K562 (cell line): ENCODE measurements at places on chromosomes 4 and X. TPM values are rescaled to one million over a fixed set of nuclear protein-coding genes. Genes with fewer than 3 reads are reported as not detected.

HTT-AS gene
- polyA plus RNA-seq = not detected in 2 replicates

DNA sequence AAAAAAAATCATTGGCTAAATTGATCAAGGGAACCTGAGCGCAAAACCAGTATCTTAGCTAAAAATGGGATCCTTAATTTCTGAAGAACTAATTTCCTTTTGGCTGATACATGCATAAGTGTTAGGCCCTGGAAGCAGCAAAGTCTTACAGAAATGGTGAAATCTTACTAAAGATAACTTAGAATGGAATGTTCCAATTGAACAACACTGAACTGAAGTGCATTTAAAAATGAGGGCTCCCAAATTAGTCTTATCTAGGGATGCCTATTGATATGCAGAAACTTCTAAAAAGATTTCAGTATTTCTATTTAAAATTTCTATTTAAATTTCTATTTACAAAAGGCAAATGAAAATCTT, 120.7 kb upstream of the BANK1 start:
- no peak for DNase-seq

- DNase-seq = no peak
These were observed 20.8 kb upstream of the FREM3 start for GRCh38 chr4:143721317-143721716.

GRCh38 chr4:38313999-38314561, 349.9 kb upstream of the KLF3 start:
- DNase-seq = peak; percentile 13

DNA sequence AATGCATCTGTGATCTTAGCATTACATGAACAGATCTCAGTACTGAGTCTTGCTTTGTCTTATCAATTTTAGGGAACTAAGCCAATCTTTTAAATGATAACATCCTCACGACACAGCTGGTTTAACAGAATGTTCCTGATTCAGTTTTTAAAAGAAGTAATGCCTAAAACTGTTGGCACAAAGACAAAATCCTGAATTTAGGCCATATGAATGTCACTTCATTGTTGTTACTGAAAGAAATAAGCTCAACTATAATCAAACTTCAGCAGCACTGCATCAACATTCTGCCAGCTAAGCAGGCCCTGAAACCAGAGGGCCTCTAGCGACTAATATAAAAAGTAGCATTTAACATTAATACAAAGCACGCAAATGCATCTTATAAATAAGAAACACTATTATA, 130.6 kb downstream of the FRYL start:
- DNase-seq = no peak

DNA sequence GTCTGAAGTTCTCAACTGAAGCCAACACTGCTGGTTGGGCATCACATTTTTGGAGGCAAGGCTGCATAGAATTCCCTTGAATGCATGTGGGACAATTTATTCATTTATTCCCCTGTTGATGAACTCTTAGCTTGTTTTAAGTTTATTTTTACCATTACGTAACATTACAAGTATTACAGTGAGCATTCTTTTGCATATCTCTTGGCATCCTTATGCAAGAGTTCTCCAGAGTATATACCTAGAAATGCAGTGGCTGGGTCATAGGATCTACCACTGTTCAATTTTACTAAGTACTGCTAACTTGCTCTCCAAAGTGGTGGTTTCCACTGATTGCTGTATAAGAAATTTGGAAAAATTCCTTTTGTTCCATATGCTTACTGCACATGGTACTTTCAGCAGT, 66.5 kb downstream of the UCHL1 start:
- DNase-seq = no peak

NXF2B gene
- 0.80 and 1.8 TPM in 2 replicates for polyA plus RNA-seq

- DNase-seq = no peak
These were observed 69.2 kb downstream of the PTCHD1 start for GRCh38 chrX:23403849-23404248.

CITED1 gene
- 1.8 and 4.1 TPM in 2 replicates for polyA plus RNA-seq

DNA sequence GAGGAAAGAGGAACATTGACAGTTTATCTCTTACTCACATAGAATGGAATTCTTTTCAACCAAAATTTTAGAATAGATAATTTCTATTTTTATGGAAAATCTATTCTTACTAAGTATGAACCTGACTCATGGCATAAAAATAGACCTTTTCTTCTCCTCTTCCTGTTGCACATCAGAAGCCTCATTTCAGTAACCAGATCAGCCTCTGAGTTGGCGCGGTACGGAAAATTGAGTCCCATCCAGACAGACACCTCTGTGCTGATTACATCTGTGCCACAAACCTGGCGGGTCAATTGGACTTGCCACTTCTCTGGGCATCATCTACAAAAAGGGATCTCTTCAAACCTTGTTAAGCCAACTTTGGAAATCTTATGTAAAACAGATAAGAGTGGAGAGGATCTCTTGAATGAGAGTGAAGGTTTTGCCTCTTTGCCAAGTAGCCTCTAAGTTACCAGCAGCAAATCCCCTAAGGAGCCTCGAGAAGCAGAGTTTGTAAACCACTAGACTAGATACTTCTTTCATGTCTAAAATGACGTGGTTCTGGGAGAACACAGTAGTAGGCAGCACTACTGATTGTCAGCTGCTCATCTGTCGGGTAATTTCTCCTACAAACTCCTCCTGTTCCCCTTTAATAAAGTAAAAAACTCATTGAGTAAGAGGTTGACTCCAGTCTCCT, 37.4 kb downstream of the TENM3 start:
- DNase-seq = no peak

PCDH7 gene
- not detected in 2 replicates for polyA plus RNA-seq

GRCh38 chrX:129553619-129554288, 13.7 kb downstream of the OCRL start:
- DNase-seq = no peak

- no peak for DNase-seq
These were observed 110.5 kb upstream of the PAK3 start for GRCh38 chrX:110985470-110985869.

ANXA10 gene
- not detected in 2 replicates for polyA plus RNA-seq

DNA sequence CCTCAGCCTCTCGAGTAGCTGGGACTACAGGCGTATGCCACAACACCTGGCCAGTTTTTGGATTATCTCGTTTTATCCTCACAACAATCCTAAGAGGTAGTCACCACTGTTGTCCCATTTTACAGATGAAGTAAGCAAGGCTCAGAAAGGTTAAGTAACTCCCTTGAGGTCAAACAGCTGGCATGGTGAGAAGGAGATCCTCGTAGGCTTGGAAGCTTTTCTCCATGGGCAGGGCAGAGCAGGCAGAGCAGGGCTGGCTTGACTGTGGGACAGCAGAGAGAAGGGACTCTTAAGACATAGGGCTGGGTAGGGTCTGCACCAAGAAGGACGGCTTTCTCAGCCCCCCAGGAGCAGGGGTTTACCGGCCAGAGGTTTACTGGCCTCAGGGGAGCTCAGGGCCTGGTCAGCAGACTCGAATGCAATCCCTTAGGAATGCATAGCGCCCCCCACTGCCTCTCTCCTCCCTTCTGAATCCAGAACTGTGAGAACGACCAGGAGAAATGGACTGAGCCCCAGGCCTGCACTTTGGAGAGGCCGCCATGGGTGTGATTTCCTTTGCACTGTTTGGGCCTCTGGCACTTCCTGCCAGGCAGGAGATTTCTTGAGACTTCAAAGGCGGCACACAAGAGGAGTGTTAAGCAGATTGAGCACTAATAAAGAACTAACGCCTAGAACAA, 14.0 kb upstream of the CDKN2AIP start:
- DNase-seq = no peak

PFKFB1 gene
- polyA plus RNA-seq = 0.08 TPM in 1 of 2 replicates, not detected in the other

DNA sequence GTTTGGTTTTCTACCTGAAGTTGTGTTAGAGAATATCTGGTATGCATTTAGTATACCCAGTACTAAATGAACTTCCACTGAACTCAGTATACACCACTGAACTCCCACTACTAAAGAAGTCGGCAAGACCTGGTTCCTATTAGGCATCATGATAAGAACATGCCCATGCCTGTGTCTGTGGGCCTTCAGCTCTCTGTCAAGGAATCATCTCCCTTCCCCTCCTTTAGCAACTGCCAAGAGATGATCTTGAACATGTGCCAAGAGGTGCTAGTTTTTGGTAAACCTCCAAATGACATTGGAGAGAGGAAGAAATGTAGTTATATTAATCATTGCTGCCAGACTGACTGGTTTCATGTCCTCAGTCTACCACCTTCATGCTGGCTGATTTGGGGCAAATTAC, 113.2 kb downstream of the ATP10D start:
- DNase-seq = no peak

DNA sequence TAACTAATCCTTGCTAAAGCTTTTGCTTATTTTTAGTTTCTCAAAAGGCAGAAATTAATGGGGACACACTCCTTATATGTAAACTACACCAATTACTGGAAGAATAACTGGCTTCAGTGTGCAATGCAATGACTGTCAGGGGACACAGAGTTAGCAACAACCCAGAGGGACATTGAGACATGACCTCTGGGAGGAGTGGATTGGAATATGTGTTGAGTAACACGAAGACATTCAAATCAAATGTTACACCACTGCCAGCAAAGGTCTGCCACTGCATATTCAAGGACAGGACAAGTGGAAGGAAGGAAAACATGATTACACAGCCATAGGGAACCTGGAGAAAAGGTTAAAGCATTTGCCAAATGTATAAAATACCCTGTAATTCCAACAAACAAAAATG, 240.1 kb upstream of the FSTL5 start:
- DNase-seq = no peak

XAGE1A gene
- polyA plus RNA-seq = 227 and 444 TPM in 2 replicates

HS6ST2 gene
- polyA plus RNA-seq = not detected in 2 replicates

- no peak for DNase-seq
These were observed 7.1 kb downstream of the RASSF6 start for GRCh38 chr4:73613130-73613529.

GRCh38 chrX:13474164-13474516, 95.3 kb upstream of the EGFL6 start:
- DNase-seq = no peak

SLC4A4 gene
- 0.01 and 0.05 TPM in 2 replicates for polyA plus RNA-seq

GRCh38 chrX:46666831-46667230, 92.1 kb downstream of the SLC9A7 start:
- no peak for DNase-seq

FREM3 gene
- not detected in 2 replicates for polyA plus RNA-seq

DNA sequence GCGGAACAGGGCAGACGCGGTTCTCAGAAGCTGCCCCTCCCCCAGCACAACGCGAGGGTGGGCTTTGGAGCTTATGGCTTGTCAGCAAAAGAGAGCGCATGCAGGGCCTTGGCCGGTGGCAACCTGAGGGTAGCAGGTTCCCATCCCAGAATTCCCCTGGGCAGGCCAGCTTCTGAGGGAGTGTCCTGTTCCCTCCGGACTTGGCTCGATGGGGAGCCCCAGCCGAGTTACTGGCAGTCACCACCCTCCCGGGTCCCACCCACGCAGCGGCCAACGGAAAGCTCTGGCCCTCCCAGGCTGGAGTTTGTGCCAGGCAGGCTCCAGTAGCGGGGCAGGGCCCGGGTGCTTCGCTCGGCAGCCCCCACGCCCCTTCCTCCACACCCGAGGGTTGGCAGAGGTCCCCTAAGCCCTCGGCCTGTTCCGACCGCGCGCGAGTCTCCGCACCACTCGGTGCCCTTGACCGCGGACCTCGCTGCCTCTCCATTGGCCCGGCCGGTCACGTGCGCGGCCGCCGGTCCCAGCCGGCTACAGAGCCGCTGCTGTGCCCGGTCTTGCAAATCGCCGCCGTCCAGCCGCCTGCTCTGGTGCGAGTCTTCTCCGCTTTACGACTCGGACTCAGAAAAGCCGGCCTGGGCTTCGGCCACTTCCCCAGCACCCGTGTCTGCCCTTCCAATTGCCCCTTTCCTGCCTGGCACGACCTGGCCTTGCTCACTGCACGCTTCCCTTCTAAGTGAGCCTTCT, 20.9 kb upstream of the MTM1 start:
- peak; percentile 72 for DNase-seq

GRCh38 chr4:109875106-109875505, 27.2 kb downstream of the LRIT3 start:
- DNase-seq = no peak

DNA sequence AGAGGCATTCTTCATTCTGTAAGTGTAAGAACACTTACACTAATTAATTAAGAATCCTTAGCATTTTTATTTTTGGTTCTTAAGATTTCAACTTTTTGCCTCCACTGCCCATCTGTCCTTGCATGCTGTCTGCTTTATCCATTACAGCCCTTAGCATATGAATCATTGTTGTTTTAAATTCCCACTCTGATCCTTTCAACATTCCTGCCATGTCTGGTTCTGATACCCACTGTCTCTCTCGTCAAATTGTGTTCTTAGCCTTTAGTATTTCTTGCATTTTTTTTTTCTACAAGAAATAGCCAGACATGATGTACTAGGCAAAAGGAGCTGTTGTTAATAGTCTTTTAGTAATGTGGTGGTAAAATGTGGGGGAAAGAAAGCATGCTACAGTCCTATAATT, 1360.0 kb downstream of the TECRL start:
- DNase-seq = no peak

DNA sequence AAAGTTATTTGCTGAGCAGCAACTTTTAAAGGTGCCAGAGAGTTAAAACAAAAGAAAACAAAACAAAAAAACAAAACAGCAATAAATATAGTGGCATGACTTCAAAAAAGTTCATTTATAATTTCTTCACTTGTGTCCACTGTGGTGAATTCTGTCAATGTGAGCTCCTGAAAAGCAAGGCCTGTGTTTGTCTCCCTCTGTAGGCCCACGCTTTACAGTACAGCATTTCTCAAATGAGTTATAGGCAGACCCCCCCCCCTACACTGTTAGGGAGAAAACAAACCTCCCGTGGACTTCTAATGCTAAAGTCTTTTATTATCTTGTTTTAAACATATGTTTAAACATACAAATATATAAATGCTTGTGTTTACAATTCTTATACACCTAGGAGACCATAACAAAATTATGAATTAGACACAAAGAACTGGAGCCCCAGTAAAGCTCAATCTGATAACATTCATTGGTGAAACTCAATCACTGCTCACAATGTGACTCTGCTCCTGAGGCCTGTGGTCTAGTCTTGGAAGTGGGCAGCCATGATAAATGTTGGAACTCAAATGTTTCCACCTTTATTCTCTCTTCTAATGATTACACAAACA, 47.0 kb upstream of the SCOC start:
- DNase-seq = peak; percentile 19

RPL9 gene
- 3,722 and 4,659 TPM in 2 replicates for polyA plus RNA-seq

IL2 gene
- polyA plus RNA-seq = not detected in 2 replicates

HS3ST1 gene
- not detected in 2 replicates for polyA plus RNA-seq

DNA sequence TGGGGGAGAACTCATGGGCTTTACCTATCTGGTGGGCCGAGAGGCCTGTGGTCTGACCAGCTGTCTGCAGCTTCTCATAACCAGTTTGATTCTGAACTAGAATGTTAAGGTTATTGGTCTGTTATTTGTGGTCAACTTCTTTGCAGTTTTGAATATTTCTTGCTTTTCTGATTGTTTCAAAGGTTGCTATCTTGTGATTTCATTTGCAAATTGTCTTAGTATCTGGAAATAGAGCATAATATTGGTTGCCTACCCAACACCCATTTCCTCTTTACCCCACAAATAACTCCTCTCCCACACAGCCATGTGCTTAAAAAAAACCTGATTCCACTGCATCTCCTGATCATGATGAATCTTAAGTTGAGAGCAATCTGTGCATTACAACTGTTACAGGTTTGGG, 39.1 kb upstream of the BMP2K start:
- no peak for DNase-seq

GNRHR gene
- not detected in 2 replicates for polyA plus RNA-seq

- no peak for DNase-seq
These were observed 32.7 kb downstream of the ACSL1 start for GRCh38 chr4:184792950-184793555.
